Activated effector memory CD4-positive, alpha-beta T cell treated with Interleukin-2 at 50 U/mL for 16 hours (primary cell): ENCODE measurements at places on chromosomes 11 and 22.

- no peak for DNase-seq
Observed at GRCh38 chr11:22808571-22809197, 20.9 kb downstream of the SVIP start.

- no peak for DNase-seq
Observed at GRCh38 chr11:6876914-6877313, 489 bp downstream of the OR10A4 start.

DNA sequence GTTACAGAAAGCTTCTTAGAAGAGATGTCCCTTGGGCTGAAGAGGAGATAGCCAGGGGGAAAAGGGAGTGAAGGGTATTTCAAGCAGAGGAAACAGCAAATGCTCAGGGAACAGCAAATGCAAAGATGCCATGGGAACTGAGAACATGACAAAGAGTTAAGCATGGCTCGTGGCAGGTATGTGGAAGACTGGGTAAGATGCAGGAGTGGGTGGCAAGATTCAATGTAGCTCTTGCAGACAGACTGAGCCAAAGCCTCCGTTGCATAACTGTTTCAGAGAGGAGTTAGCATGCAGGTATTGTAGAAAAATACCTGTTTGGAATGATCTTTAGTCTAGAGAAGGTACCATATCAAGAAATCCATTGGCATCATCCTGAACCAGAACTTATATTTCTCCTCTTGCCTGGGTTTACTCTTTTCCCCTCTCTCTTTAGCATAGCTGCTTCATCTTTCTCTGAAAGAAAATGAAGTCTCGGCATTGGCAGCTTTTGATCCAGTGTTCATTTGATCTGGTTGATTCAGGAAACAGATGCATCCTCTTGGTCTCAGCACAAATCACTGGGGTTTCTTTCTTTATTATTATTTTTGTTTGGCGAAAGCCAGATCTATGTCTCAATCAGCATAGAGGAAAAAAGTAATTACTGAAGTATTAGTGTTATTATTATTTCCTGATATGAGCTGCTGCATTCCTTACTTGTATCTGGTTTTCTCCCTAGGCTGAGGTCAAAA lies 41.7 kb upstream of the NUP160 start:
- DNase-seq, result no peak

DNA sequence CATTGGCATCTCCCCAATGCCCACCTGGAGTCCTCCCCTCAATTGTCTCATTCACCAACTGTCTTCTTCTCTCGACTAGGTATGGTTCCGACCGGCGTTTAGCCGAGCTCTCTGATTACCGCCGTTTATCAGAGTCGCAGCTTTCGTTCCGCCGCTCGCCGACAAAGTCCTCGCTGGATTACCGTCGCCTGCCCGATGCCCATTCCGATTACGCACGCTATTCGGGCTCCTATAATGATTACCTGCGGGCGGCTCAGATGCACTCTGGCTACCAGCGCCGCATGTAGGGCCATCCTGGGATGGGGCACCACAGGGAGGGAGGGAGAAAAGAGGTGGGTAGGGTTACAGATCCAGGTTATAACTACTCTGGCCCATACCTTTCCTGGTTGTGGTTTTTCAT lies 10.0 kb downstream of the RBM14 start:
- DNase-seq, result no peak

DNA sequence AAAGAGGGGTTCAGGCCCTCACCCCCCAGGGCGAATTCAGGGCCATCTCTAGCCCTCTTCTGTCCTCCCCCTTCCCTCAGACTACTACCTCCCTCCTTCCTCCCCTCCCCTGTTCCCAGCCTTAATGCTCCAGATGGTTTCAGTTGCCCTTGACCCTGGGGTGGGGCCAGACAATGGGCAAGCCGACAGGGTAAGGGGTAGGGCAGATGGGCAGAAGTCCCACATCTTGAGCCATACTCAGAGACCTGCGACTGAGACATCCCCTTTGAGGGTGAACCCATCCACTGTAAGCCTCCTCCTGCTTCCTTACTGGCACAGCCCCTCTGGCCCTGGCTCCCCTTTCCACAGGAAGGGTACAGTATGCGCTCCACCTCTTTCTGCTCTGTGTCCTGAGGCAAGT lies 1.9 kb downstream of the RHBDD3 start:
- DNase-seq, result no peak

DNA sequence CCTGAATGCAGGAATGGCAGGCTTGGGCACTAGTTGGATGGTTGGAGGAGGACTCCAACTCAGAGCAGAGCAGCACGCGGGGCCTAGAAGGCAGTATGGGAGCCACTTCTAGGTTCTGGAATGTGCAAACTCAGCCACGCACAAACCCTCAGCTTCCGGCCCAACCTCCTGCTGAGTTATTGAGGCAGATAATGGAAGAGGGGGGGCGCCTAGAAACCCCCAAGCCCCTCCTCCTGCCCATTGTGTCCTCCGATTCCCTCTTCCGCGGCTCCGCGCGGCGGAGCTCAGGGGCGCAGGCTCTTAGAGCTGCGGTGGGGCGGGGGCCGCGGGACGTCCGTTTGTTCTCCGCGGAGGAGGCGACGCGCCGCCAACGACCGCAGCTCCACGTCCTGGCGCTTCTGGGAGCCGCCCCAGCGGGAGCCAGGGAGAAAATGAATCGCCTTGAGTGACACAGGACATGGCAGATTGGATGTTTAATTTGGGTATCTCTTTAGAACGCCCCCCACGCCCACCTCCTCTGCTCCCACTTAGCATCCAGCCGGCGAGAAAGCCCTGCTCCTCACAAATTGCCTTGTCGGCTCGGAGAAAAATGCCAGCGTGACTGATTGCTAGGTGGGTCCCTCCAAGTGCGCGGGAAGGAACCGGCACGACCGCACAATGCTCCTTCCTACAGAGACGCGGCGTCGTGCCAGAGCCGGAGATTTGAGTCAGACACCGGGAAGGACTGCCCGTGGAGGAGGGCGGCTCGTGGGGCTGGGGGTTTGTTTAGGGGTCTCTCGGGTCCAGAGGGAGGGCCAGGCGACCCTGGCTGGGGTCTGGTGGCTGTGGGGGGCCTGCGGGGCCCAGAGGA lies 144.6 kb downstream of the NECTIN1 start:
- DNase-seq, result no peak

- no peak for DNase-seq
Observed at GRCh38 chr11:68916439-68916838, 12.7 kb downstream of the IGHMBP2 start.

DNA sequence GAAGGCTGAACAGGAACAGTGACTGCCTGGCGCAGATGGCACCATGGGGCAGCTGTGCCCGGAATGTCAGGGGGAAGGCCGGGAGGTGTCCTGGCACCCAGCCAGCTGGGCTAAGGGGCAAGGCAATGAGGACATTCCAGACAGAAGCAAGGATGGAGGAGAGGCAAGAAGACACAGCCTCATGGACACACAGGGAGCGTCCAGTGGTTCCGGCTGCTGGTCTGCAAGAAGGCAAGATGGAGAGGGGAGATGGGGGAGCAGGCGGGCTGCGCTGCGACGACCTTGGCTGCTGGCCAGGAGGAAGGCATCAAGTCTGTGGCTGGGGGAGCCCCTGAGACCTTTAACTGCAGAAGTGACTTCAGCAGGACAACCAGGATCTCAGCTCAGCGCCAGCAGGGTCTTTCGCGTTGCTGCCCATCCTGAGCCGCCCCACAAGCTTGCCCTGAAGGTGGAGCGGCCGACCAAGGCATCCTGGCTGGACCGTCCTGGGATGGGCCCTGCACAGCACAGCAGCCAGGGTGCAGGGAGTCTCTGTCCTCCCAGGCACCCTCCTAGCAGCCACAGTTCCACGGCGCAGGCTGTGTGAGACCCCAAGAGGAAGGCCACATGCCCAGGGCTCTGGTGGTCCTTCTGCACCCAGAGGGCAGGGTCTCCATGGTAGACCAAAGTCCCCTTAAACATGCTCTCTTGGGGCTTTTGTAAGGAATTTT lies 531.7 kb downstream of the BRD1 start:
- DNase-seq, result no peak

DNA sequence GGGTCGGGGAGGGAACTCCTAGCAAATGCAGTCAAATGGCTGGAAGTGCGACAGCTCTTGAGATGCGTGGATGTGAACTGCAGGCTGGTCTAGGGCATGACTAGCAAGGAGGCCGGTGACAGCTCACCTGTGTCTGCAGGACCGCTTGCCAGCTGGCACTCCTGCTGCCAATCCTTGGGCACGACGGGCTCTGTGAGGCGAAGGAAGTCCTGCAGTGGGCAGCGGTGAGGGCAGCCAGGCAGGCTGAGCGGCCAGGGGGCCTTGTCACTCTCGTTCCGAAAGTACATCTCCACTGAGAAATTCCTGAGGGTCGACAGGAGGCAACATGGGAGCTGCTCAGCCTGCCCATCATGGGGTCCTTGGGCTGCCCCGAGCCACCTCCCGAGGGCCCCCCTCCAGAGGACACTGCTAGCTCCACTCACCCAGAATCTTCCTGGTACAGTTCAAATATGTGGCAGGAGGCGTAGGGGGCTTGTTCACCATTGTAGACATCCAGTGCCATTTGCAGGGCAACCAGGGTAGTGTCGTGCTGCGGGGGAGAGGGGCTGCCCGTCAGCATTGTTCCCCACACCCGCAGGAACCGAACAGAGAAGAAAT lies 5.9 kb downstream of the ACP2 start:
- DNase-seq, result no peak

DNA sequence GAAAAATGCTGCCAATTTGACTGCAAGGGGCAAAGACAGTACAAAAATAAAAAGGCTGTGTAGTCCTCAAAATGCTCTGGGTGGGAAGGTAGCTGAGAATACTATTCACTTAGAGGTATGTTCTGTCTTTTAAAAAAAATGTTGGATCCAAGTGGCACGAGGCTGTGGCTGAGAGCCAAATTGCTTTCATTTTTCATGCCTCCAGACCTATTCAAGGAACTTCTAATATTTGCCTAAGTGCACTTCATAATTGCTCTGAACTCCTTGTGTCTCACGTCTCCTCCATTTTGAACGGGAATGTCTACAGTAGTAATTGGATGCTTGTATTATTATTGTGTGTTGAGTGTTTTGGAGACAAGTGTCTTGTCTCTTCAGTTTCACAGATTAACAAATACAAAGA lies 19.1 kb upstream of the SLC22A25 start:
- no peak for DNase-seq

DNA sequence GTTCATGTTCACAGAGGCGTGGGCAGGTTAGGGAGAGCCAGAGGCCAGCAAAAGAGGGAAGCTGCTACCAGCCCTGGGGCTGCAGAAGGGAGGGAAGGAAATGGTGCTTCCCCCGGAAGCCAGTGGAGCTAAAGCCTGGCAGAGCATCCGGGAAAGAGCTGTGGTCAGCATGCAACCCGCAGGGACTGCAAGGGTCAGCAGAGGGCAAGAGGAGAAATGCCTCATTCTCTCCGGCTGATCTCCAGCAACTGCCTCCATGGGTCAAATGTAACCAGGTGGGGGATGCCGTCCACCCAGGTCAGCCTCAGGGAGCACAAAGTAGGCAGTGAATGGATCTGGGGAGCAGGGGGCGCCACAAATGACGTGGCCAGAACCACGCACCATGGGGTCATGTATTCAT lies 36.9 kb upstream of the PRR5 start:
- no peak for DNase-seq

DNA sequence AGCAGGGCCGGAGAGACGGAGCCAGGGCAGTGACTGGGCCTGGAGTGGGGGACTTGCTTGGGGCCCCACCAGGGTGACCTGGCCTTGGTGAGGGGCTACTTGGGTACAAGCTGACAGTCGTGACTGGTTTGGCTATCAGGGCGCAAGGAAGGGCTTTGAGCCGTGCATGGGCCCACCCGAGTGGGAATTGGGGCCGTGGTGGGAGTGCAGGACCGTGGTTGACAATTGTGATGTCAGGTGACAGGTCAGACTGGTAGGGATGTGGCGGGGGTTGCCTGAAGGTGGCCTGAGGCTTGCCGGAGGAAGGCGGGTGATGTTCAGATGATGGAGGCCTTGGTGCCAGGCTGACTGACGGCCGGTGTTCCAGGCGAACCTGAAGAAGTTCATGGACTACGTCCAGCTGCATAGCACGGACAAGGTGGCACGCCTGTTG lies 5.6 kb downstream of the SHANK3 start:
- no peak for DNase-seq

DNA sequence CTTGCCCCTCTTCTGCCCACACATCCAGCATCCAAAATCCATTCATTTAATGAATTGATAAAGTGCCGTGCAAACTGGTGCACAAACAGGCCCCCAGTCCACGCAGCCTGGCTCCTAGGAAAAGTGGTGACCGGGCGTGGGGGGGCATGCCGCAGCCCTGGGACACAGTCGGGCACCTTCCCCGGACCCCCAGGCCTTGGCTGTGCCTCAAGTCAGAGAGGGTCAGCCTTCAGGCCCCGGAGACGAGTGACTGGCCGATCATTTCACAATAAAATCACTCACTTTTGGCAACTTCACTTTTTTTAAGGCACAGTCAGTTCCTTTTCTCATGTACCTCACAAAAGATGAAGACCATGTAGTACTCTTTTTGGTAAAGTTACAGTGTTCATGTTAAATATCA lies 8.0 kb downstream of the CDPF1 start:
- DNase-seq, result no peak

DNA sequence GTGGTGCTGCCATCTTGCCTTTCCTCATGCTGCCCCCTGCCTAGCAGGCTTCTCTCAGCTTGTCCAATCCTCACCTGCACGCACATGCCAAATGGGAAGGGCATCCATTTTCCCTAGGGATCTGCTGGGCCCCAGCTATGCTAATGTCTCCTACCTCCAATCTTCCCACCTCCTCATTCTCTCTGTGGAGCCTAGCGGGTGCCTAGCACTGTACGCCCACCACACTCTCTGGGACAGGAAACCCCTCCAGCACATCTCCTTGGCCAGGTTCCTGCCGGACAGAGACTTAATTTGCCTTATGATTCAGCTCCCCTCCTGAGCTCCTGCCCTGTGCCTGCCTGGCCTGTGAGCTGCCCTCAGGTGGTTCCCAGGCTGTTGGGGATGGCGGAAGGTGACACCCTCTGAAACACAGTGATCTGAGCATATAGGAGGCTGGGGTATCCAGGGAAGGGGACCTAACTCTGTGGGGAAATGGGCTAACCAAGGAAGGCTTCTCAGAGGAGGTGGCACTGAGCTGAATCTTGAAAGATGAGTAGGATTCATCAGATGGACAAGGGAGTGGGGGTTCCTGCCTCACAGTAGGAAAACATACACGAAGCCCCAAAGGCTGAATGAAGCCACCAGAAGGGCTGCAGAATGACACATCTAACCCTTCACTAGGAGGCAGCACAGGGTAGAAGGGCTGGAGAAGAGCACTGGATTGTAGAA lies 79.2 kb upstream of the WNT11 start:
- DNase-seq, result no peak

GRCh38 chr11:112421879-112422278 lies 161.2 kb upstream of the PLET1 start:
- DNase-seq, result no peak

- no peak for DNase-seq
Observed at GRCh38 chr11:30281476-30282288, 41.2 kb upstream of the ARL14EP start.

DNA sequence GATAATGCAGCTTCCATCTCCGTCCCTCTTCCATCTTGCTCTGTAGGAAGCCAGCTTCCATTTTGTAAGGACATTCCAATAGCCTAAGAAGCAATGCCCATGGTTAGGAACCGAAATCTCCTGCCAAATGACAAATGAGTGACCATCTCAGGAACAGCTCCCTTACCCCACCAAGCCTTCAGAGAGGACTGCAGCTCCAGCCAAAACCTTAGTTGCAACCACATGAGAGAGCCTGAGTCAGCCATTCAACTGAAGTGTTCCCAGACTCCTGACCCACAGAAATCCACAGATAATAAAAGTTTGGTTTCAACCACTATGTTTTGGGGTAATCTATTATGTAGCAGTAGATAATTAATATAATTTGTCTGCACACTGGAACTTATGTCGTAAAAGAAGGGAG lies 51.7 kb upstream of the LDLRAD3 start:
- no peak for DNase-seq
